ENCODE measurements at places on chromosomes 6 and 20. TPM values are rescaled to one million over a fixed set of nuclear protein-coding genes. Genes with fewer than 3 reads are reported as not detected.

GRCh38 chr6:10418862-10419748, 4.2 kb upstream of the TFAP2A start:
- no peak for DNase-seq

DNA sequence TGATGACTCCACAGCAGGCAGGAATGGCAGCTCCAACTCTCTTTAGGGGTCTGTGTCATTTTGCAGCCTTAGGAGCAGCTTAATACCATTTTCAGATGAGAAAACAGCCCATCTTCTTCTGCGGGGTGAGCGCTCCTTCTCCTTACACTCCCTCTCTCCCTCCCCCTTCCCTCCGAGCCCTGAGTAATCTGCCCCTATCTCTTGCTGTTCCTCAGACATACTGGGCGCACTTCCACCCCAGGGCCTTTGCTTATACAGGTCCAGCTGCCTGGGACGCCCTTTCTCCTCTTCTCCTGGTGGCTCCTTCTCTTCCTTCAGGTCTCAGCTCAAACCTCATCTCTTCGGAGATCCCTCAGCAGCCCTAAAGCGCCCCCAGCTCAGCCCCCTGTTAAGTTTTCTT, 54.8 kb downstream of the SNAI1 start:
- DNase-seq = no peak

GRCh38 chr6:14638435-14638905, 520.9 kb downstream of the CD83 start:
- no peak for DNase-seq

DNA sequence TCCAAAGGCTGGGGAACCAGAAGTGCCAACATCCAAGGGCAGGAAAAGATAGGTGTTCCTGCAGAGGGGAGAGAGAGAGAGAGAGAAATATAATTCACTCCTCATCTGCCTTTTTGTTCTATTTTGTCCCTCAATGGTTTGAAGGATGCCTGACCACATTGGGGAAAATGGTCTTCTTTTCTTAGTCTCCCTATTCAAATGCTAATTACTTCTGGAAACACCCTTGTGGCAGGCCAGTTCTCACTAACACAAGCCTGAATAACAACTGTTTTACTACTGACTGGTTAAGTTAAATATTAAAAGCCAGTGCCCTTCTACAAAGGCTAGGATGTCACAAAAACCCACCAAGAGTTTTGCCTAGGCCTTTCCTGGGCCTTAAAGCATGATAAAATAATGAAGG, 425.4 kb upstream of the HTR1E start:
- DNase-seq = no peak

DNA sequence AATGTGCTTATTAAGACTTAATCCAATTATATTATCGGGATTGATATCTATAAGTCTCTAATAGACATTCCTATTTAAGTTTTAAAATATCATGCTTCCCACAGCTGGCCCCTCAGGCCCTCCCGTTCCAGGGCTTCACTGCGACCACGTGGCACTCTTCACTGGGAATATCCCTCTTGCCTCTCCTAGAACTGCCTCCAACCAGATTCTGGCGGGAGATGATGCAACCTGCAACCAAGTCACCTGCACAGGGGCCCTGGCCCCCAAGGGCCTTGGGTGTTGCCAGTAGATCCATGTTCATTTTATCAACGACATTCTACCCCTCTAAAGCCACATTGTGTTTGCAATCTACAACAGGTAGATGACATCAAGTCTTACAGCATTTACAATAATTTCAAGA, 18.4 kb upstream of the RAMACL start:
- DNase-seq = no peak

DNA sequence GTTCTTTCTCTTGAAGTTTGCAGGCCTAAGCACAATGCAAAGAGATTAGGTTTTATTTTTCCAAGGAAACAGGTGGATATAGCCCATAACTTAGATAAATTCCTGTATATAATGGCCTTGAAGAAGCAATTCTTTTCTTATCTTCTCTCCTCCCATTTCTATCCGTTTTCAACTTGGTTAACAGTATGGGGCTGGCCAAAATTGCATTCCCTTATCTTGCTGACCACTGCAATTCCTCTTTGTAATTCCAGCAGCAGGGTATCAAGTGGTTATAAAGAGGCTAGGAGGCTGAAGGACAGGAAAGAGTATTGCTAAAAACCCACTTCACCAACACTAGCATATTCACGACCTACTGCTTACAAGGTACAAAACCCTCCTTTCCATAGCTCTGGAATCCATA, 643.5 kb upstream of the ID4 start:
- no peak for DNase-seq

Gene ZC2HC1B
- not detected for total RNA-seq

GRCh38 chr6:107416145-107416544, 43.2 kb downstream of the PDSS2 start:
- DNase-seq = no peak

Gene CAPN11
- 0.97 TPM for total RNA-seq

GRCh38 chr20:41734506-41734945, 116.3 kb upstream of the CHD6 start:
- peak; percentile 33 for DNase-seq

Gene GPX5
- total RNA-seq = not detected

Gene GGTLC1
- total RNA-seq = not detected

Measured in left cardiac atrium (tissue), 4 donors.